T-helper 2 cell (primary cell): ENCODE measurements at places on chromosomes 2 and 18.

GRCh38 chr2:45909677-45910191, 258.3 kb downstream of the PRKCE start:
- DNase-seq, result no peak

- no peak for DNase-seq
Observed at GRCh38 chr2:186718122-186718521, 24.3 kb downstream of the FAM171B start.

- no peak for DNase-seq
Observed at GRCh38 chr2:27833931-27834330, 56.3 kb downstream of the RBKS start.

DNA sequence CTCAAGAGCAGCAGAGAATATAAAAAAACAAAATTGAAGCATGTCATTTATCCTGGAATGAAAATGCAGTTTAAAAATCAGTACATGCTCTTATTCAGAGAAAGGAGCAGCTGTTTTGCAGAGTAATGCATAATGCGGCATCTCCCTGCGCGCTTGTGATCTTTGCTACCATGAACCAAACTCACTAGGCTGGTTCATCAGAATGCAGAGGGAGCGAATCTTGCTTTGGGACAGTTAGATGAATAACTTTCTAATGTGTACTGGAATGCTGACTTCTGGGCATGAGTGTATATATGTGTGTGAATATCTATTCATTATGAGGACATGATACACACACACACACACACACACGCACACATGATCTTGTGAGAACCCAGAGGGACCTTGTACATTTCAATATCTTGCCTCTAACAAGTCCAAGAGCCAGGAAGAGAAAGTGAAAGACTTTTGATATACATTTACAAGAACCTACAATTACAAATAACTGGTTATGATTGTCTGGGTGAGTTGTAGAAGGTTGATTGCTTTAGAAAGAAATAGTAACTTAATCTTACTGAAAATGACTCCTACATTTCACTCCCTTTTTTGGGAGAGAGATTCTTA, 54.1 kb upstream of the THOC1 start:
- DNase-seq, result no peak

GRCh38 chr2:168470320-168471162, 14.5 kb downstream of the CERS6 start:
- no peak for DNase-seq

DNA sequence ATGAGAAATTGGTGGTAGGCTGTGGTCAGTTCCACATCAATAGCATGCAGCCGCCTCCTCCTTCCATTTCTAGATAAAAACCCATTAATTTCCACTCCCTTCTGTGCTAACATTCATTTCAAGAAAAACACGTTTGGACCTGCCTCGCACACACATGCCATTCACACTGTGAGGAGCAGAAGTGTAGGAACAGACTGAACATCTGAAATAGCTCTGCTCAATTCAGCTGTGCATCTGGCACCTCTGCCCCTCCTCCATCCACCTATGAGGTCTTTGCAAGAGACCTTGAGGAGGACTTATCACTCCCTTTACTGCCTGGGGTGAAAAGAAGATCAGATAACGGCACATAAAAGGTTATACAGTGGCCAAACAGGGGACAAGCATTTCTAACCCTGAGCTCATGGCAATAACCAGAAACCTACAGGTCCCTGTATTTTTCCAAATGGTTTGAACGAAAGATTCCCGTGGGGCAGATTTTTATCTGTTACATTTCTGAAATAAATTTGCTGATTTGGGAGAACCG, 30.8 kb upstream of the LRP2 start:
- no peak for DNase-seq

- no peak for DNase-seq
Observed at GRCh38 chr2:185823773-185824172, 85.2 kb downstream of the FSIP2 start.

DNA sequence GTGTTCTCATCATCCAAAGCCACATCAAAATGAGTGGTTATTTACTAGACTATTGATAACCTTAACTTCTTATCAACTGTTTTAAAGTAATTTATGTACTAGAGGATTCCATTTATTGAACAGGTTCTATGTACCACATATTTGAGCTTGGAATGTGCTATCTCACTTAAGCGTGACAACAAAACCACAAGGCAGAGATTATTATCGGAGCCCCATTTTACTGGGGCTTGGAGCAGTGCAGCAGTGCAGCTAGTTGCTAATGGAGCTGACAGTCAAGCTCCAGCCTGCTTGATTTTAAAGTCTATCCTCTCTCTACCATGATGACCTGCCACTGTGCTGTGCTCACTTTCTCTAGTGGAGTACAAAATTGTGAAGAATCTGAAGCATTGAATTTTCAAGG, 24.6 kb downstream of the GCG start:
- DNase-seq, result no peak

GRCh38 chr18:63975628-63976027, 5.7 kb downstream of the SERPINB8 start:
- no peak for DNase-seq

DNA sequence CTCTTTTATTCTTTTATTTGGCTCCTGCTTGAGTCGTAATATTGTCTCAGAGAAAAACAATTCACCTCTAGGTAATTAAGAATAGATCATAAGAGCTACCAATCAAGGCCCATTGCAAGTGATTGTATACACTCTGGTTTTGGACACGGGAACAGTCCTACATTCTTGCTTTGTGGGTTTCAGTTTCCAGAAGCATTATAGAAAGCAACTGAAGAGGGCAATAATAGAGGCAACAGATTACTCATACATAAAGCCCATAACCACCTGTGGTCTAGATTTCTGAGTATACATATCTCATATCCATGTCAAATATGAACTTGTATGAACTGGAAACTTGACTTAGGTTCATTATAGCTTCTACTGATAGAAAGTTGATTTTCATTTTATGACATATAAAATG, 65.4 kb downstream of the DIS3L2 start:
- DNase-seq, result no peak

DNA sequence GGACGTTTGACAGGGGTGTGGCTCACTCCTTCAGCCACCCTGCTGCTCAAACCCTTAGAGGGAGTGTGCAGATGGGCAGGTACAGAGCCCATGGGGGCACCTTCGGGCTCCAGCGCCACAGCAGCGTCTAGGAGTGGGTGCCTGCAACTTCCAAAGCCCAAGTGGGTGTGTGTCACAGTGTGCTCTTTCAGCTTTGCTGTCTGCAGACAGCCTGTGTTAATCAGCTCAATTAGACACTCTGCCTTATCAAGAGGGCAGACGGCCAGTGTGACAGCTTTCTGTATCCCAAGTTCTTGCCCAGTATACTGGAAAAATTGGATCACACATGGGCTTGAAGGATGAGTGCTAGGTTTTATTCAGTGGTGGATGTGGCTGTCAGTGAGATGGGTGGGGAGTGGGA, 96.7 kb downstream of the AP1S3 start:
- DNase-seq, result no peak

- DNase-seq, result no peak
Observed at GRCh38 chr2:30273574-30273929, 42.2 kb downstream of the LBH start.

GRCh38 chr2:158321264-158321663, 135.3 kb downstream of the CCDC148 start:
- DNase-seq, result no peak

GRCh38 chr2:68742626-68743415, 8.2 kb downstream of the ARHGAP25 start:
- peak; percentile 38 for DNase-seq

GRCh38 chr2:3105814-3106569, 271.6 kb downstream of the EIPR1 start:
- no peak for DNase-seq

- DNase-seq, result no peak
Observed at GRCh38 chr2:239716536-239717318, 308.4 kb downstream of the NDUFA10 start.

GRCh38 chr18:52670896-52671295, 330.9 kb downstream of the DCC start:
- DNase-seq, result no peak

- DNase-seq, result no peak
Observed at GRCh38 chr2:54772531-54772930, 49.1 kb downstream of the EML6 start.

GRCh38 chr18:394262-394986, 106.1 kb downstream of the COLEC12 start:
- DNase-seq, result no peak
